Stimulated activated CD8-positive, alpha-beta memory T cell treated with anti-CD3 and anti-CD28 coated beads, Interleukin-7, amount 100 ng/mL, for 48 hours (primary cell): ENCODE measurements at places on chromosomes 6 and 20.

DNA sequence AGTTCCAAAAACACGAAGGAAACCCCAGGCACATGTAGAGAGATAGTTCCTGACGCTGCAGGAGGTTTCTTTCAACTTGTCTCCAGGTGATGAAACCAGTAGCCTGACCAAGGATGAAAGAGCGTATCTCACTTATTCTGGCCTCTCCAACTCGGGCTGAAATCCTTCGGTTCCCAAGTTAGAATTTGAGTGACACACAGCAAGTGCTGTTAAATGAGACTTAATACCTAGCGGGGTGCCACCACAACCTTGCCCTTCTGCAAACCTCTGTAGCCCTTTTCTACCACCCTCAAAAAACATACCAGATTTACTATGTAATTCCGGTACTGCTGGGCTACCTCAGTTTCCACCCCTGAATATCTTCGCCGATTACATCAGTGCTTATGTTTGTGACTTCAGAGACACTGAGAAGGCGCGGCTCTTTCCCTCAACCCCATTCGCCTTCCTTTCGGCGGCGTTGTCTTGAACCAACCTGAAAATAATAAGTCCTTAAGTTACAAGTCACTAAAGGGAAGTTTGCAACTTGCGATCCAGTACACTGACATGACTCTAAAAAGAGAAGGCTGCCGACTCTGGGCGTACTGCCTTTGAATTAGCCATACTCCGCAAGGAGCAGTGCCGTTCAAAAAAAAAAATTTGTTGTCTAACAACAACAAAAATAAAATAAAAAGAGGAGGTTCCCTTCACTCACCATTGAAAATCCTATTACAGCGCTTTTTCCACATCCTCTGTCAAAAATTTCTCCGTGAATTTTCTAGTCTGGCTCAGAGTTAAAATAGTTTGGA is 194.9 kb upstream of the ZNF184 start:
- no peak for DNase-seq

DNA sequence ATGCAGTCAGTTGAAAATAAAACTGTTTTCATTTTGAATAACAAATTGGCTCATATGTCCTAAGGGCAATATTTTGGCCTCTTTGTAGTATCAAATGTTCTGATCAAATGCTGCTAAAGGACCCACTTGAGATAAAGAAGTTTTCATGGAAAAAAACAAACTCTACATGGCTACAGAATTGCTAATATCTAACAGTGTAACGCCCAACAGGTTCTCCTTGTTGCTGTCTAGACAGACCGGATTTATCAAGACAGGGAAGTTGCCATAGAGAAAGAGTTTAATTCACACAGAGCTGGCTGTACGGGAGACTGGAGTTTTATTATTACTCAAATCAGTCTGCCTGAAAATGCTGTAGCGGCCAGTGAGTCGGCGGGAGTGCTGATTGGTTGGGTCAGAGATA is 19.4 kb upstream of the MAN1A1 start:
- DNase-seq: no peak

DNA sequence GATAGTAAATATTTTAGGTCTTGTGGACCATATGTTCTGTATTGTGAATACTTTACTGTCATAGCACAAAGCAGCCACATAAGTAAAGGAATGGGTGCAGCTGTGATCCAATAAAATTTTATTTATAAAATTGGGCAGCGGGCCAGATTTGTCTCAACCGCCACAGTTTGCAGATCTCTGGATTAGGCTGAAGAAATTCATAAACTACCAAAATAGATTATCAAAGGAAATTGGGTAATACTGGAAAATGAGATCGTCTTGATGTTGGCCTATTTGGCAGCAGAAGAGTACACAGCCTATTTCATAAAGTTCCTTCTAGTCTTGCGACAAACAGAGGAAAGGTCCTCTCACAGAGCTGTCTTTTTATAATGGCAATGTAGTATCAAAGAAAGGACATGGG is 69.8 kb downstream of the DZANK1 start:
- no peak for DNase-seq

DNA sequence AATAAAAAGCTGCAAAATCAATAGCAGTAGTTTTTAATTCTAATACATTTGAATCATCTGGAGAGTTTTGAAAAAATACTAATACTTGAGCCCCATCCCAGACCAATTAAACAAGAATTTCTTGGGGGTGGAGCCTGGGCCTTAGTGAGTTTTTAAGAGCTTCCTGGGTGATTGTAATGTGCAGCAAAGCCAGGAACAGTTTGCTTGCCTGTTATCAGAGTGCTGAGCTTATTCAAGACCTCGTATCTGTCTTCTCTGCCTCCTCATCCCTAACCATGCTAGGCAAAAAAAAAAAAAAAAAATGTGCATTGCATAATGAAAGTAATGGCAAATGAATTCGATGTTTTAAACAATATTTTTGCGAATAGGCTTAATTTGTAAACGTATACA is 36.4 kb upstream of the MYB start:
- no peak for DNase-seq
